Caco-2 (cell line): ENCODE measurements at places on chromosomes 2 and 18. TPM values are rescaled to one million over a fixed set of nuclear protein-coding genes. Genes with fewer than 3 reads are reported as not detected.

The ANKRD30B gene
- 0.07 and 0.44 TPM in 2 replicates for total RNA-seq

DNA sequence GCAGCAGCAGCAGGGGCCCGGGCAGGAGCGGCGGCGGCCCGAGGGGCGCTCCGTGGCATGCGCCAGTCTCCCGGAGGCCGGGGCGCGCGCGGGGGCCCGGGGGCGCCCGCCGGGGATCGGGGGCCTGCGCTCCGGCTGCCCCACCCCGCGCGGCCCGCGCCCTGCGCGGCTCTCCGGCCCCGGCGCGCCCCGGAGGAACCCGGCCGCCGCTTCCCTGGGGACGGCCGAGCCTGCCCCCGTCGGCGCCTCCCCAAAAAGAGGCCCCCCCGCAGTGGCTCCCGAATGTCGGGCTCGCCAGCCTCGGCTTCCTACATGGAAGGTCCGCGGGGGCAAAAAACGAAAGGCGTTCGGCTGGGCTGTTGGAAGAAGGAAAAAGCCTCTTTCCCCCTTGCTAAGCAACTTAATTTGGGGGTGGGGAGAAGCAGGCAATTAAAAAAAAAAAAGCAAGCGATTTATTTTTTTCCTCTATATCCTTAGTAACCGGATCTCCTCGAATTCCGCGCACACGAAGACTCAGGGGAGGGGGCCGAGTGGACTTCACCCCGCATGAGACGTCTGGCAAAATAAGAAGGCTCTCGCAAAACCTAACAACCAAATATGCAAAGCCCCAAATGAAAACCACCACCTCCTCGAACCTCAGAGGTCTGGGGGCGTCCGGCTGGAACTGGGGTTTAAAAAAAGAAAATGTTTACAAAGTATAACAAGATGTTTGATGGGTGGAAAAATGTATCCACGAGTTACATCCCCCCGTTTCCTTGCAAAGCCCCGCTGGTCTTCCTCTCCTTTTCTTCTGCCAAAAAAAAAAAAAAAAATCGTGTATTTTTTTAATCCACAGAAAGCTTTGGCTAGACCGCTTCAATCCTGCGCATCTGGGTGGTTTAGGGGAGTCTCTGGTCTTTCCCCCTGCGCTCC, at the start of gene SMAD7:
SMAD7 (minus strand) TSS at position 430 of the 912 bp plus-strand sequence. CDS start 541 bp downstream, outside the sequence.
- H3K36me3 ChIP-seq = no peaks in the 10 kb centered on the region
- no peak within 1 kb of the TSS for H3K27ac ChIP-seq
- no peaks in the 10 kb centered on the region for H3K27me3 ChIP-seq
- H3K4me1 ChIP-seq = peaks cover 17% of the 10 kb centered on the region

The ATRAID gene
- 150 and 157 TPM in 2 replicates for total RNA-seq

- H3K27ac ChIP-seq = no peak overlapping the region
- H3K27me3 ChIP-seq = no peaks in the 10 kb centered on the region
- no peaks in the 10 kb centered on the region for H3K4me1 ChIP-seq
- H3K4me3 ChIP-seq = no peak overlapping the region
- H3K36me3 ChIP-seq = no peaks in the 10 kb centered on the region
Measured at GRCh38 chr2:17058772-17059402, 393.3 kb upstream of the CYRIA start.

The SNED1 gene
- not detected in 2 replicates for total RNA-seq

DNA sequence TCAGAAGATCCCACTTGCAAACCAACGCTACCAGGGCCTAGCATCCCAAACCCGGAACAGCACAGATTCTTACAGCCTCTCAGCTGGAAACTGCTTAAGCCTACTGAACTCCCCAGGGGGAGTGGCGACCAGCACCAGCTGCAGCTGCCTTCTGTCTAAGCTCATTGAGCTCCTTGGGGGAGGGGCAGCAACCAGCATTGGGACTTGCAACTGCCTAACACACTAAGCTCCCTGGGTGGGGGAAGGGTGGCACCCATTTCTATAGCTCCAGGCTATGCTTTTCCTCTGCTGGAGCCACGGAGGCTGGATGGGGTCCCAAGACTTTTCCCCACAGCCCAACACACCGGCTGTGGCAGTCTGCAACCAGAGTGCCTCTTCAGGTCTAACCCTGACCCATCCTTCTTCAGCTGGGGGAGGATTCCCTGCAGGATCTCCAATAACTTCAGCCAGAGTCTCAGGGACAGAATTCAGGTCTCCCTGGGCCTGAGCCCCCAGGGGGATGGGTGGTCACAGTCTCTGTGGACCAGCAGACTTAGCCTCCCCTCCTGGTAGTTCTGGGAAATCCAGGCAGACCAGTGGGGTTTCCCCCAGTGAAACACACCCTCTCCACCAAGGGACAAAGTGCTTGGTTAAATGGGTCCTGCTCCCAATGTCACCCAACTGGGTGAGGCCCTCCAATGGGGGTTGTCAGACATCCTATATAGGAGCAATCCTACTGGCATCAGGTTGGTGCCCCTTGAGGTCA, 45.9 kb upstream of the ITGA4 start:
- no peak for DNase-seq
- no peaks in the 10 kb centered on the region for H3K4me1 ChIP-seq
- H3K27me3 ChIP-seq = no peaks in the 10 kb centered on the region
- no peaks in the 10 kb centered on the region for H3K36me3 ChIP-seq

- H3K27ac ChIP-seq = no peak overlapping the region
- no peaks in the 10 kb centered on the region for H3K36me3 ChIP-seq
- peaks cover 6% of the 10 kb centered on the region; the same call in 1 of the 2 replicates for H3K4me1 ChIP-seq
- no peak for DNase-seq
- no peak overlapping the region for H3K4me3 ChIP-seq
Measured at GRCh38 chr2:174552880-174553279, 44.7 kb downstream of the WIPF1 start.
